Activated naive CD8-positive, alpha-beta T cell treated with anti-CD3 and anti-CD28 coated beads for 36 hours (primary cell): ENCODE measurements at places on chromosomes 13 and 19. TPM values are rescaled to one million over a fixed set of nuclear protein-coding genes. Genes with fewer than 3 reads are reported as not detected.
A peak's percentile ranks its signal among the peaks of the same experiment; 100 is the strongest.

DNA sequence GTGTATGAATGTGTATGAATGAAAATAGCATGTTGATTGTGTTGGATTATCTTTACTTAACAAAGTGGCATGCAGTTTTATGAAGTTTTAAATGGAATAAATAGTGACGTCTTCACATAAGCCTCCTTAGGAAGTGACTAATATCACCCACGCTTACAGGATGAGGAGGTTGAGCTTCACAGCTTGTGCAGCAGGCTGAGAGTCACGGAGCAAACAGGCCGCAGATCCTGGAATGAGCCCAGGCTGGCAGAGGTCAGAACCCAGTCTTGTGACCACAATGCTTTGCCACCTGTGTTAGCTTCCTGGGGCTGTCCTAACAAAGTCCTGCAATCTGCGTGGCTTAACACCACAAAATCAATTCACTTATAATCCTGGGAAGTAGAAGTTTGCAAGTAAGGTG is 20.8 kb downstream of the LAIR2 start:
- no peaks in the 10 kb centered on the region for H3K36me3 ChIP-seq
- DNase-seq: peak; percentile 68
- peak overlapping the region; percentile 11 for H3K4me3 ChIP-seq
- H3K27ac ChIP-seq: peak overlapping the region; percentile 84

DNA sequence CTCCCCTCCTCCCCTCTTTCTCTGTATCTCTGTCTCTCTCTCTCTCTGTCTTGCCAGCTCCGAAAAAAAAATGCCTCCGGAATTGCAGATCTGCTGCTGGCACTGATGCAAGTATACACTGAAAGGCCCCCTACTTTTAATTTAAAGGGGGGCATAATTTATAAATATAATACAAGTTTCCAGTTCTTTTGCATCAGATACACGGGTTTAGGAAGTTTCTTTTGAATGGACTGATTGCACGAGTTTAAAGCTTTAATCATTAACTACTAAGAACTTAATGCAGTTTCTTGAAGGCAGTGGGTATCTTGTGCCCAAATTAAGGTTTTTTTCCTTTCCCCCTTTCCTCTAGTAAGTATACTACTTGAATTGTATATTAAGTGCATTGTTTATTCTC is 1.4 kb downstream of the FGF9 start:
- no peak overlapping the region for H3K27ac ChIP-seq
- peaks cover 55% of the 10 kb centered on the region for H3K27me3 ChIP-seq
- peaks cover 36% of the 10 kb centered on the region for H3K4me1 ChIP-seq
- H3K36me3 ChIP-seq: no peaks in the 10 kb centered on the region

GRCh38 chr19:6802336-6803035 is 30.0 kb downstream of the VAV1 start:
- H3K36me3 ChIP-seq: peaks cover 44% of the 10 kb centered on the region
- peak overlapping the region; percentile 100 for H3K27ac ChIP-seq
- H3K4me1 ChIP-seq: peaks cover 64% of the 10 kb centered on the region

DNA sequence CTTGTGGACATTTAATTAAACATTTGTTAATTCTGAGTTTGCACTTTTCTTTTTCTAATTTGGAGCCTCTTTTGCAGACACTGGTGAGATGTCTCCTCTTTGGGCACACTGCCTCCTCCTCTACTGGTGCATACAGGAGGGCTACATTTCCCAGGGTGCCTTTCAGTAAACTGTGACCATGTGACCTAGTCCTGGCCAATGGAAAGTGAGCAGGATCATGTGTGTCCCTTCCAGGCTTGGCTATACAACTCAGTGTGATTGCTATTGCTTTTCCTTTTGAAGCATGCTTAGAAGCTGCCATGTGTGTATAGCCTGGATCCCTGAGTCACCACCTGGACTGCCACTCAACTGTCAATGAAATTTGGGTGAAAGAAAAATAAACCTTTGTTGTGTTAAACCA is 4.5 kb downstream of the IZUMO2 start:
- no peak for DNase-seq
- H3K36me3 ChIP-seq: no peaks in the 10 kb centered on the region
- H3K4me3 ChIP-seq: no peak overlapping the region

GRCh38 chr19:12665281-12665573 is 1.3 kb downstream of the MAN2B1 start:
- peak overlapping the region; percentile 89 for H3K4me3 ChIP-seq
- H3K27ac ChIP-seq: peak overlapping the region; percentile 89
- no peaks in the 10 kb centered on the region for H3K27me3 ChIP-seq
- H3K36me3 ChIP-seq: peaks cover 44% of the 10 kb centered on the region
- DNase-seq: peak; percentile 61
- peaks cover 19% of the 10 kb centered on the region for H3K4me1 ChIP-seq

Gene ZNF85
- 19.7 TPM for total RNA-seq

- no peaks in the 10 kb centered on the region for H3K4me1 ChIP-seq
- no peaks in the 10 kb centered on the region for H3K36me3 ChIP-seq
- H3K27me3 ChIP-seq: peaks cover 4% of the 10 kb centered on the region
Observed at GRCh38 chr19:40134866-40135265, 44.1 kb upstream of the ZNF780A start.

Gene PEX11G
- 0.82 TPM for total RNA-seq

Gene CYSLTR2
- 2.1 TPM for total RNA-seq

- no peak overlapping the region for H3K27ac ChIP-seq
- no peaks in the 10 kb centered on the region for H3K36me3 ChIP-seq
- DNase-seq: no peak
- no peaks in the 10 kb centered on the region for H3K4me1 ChIP-seq
- no peak overlapping the region for H3K4me3 ChIP-seq
Observed at GRCh38 chr13:73198991-73199411, 140.2 kb downstream of the KLF5 start.

Gene CD209
- total RNA-seq: not detected

- H3K36me3 ChIP-seq: no peaks in the 10 kb centered on the region
- no peaks in the 10 kb centered on the region for H3K27me3 ChIP-seq
- H3K27ac ChIP-seq: no peak overlapping the region
- H3K4me1 ChIP-seq: peaks cover 38% of the 10 kb centered on the region
- no peak overlapping the region for H3K4me3 ChIP-seq
Observed at GRCh38 chr13:48656608-48657007, 2.9 kb downstream of the CYSLTR2 start.

DNA sequence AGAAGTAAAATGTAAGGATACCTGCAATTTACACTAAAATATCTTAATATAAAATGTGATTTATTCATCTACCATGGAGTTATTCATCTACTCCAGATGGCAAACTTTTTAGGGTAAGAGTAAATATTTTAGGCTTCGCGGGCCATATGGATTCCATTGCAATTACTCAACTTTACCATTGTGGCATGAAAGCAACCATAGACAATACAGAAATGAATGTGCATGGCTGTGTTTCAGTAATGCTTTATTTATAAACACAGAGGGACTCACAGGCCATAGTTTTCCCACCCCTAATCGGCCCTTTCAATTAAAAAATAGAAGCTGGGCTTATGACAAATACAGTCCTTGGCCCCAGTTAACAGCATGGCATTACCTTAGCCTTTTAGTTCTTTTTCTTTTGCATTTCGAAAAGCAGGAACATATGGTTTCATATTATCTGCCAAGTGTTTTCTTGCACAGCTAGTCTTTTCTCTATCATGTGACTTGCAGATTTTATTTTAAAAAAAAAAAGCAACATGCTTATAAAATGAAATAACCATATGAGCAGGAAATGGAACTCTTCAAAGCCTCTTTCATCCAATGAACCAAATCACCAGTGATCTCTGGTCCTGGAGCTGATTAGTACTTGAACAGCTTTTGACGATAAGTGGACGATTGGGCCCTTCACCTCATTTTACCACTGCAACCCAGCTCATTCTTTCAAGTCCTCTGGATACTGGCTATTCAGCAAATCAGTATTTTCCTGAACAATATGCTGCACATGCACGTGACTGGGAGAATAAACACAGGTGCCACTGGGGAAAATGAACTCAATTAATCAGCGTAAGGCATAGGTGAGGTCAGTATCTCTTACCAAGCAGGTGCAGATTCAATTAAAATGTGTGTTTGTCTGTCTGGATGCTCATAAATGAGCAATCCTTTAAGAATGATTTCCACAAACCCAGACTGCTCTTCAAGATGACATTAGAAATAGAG is 63.9 kb downstream of the LHFPL6 start:
- H3K27ac ChIP-seq: no peak overlapping the region
- no peaks in the 10 kb centered on the region for H3K4me1 ChIP-seq
- H3K36me3 ChIP-seq: no peaks in the 10 kb centered on the region
- no peak overlapping the region for H3K4me3 ChIP-seq
- peaks cover 20% of the 10 kb centered on the region for H3K27me3 ChIP-seq

GRCh38 chr13:60679131-60679530 is 282.1 kb downstream of the TDRD3 start:
- H3K27me3 ChIP-seq: no peaks in the 10 kb centered on the region
- no peaks in the 10 kb centered on the region for H3K36me3 ChIP-seq
- no peak overlapping the region for H3K27ac ChIP-seq
- H3K4me1 ChIP-seq: no peaks in the 10 kb centered on the region

DNA sequence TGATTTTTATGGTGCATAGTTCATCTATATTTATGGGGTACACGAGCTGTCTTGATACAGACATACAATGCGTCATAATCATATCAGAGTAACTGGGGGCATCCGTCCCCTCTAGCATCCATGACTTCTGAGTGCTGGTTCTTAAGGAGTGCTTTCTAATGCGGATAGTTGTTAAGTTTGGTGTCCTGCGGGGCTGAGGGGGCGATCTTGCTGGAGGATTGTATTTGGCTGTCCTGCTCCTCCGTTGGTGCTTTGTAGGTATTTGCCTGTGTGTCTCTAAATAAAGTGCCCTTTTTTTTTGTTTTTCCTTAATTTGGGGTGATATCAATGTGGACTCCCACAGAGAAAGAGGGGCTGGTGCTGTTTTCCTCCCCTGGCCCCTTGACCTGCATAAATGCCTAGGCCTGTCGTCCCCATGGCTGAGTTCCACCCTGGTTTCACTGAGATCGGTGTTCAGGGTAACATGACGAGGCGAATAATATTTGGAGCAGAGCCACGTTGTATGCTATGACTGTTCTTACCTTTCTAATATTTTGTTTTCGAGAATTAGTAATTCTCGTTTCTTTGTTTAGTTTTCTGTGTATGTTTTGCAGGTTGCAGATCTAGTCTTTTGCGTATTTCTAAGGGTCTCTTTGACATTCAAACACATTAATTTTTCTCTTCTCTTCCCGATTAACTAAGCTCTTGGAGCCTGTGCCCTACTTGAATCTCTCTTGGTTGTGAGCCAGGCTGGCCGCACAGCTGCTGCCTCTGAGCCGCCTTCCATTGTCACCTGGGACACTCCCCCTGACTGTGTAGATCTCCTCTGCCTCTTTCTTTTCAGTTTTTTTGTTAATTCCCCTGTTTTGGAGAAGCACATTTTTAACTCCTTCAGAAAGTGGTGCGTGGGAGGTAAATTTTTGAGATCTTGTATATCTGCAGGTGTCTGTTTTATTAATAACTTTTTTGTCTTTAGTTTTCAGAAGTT is 100.3 kb downstream of the ARHGEF7 start:
- DNase-seq: no peak
- no peak overlapping the region for H3K27ac ChIP-seq
- H3K36me3 ChIP-seq: peaks cover 6% of the 10 kb centered on the region

- no peak for DNase-seq
- peaks cover 30% of the 10 kb centered on the region for H3K36me3 ChIP-seq
- peaks cover 69% of the 10 kb centered on the region for H3K4me1 ChIP-seq
- no peak overlapping the region for H3K4me3 ChIP-seq
- no peaks in the 10 kb centered on the region for H3K27me3 ChIP-seq
Observed at GRCh38 chr13:50914848-50915247, 5.3 kb downstream of the RNASEH2B start.

DNA sequence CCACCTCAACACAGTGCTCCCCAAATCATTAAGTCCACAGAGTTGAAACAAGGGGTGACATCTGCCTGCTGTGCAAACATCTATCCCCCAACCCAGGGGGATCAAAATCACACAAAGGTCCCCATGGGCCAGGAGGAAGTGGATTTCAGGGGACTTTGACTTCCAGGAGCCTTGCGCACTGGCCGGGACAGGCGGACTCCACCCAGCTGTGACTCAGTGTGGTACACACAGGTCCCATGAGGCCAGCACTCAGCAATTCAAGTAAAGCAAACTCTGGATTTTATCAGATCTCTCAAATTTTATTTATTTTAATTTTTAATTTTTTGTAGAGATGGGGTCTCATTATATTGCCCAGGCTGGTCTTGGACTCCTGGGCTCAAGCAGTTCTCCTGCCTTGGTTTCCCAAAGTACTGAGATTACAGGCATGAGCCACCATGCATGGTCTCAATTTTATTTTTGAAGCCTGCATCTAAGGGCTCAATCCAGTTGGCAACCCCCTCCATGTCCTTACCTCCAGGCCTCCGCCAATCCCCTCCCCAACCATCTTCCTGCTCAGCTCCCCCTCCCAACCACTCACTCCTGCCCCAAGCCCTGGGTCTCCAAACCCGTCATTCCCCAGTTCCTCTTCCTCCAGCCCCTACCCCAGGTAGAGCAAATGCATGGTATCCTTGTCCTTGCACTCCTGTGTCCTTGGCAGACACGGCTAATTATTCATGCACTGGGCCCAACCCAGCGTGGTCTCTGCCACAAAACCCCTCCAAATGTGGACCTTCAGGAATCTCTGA is 18.2 kb downstream of the ARHGAP33 start:
- no peak for DNase-seq
- H3K4me3 ChIP-seq: no peak overlapping the region
- H3K36me3 ChIP-seq: no peaks in the 10 kb centered on the region

- peak; percentile 28 for DNase-seq
- H3K4me1 ChIP-seq: peaks cover 18% of the 10 kb centered on the region
- no peaks in the 10 kb centered on the region for H3K27me3 ChIP-seq
- H3K36me3 ChIP-seq: peaks cover 64% of the 10 kb centered on the region
Observed at GRCh38 chr19:9673912-9674662, 813 bp downstream of the ZNF562 start.

- no peaks in the 10 kb centered on the region for H3K27me3 ChIP-seq
- H3K4me3 ChIP-seq: peak overlapping the region; percentile 99
- peaks cover 34% of the 10 kb centered on the region for H3K4me1 ChIP-seq
- peak overlapping the region; percentile 97 for H3K27ac ChIP-seq
- peaks cover 28% of the 10 kb centered on the region for H3K36me3 ChIP-seq
Observed at GRCh38 chr19:658916-659839, 3.8 kb downstream of the RNF126 start.

- no peak for DNase-seq
- no peaks in the 10 kb centered on the region for H3K36me3 ChIP-seq
Observed at GRCh38 chr19:7196763-7197118, 97.5 kb downstream of the INSR start.

DNA sequence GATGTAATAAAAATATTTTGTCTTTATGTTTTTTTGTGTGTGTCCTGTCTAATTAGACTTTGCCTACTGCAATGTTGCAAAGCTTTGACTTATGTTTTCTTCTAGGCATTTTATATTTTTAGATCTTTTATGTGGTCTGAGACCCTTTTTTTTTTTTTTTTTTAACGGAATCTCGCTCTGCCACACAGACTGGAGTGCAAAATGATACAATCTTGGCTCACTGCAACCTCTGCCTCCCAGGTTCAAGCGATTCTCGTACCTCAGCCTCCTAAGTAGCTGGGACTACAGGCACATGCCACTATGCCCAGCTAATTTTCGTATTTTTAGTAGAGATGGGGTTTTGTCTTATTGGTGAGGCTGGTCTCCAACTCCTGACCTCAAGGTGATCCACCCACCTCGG is 8.5 kb upstream of the ZNF304 start:
- no peak overlapping the region for H3K4me3 ChIP-seq
- DNase-seq: no peak
- no peaks in the 10 kb centered on the region for H3K4me1 ChIP-seq
- no peaks in the 10 kb centered on the region for H3K27me3 ChIP-seq
